ENCODE measurements at places on chromosomes 7 and 10.

- DNase-seq, result no peak
Measured at GRCh38 chr10:91883549-91884444, 25.5 kb downstream of the FGFBP3 start.

DNA sequence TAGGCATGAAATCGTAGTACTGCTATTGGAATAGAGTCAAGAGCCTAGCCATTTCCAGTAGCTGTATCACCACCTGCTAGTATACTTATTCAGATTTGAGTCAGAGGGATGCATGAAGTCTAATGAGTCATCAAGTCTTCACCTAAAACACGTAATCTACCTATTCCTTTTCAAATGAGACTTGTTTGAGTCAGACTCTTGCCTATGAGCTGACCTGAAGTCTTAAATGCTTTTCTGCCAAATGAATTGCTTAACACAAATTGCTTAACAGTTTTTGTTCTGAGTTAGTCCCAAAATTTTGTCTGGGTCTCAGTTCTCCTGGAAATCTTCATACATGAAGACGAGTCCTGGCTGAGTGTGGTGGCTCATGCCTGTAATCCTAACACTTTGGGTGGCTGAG is 165.2 kb downstream of the GNAT3 start:
- no peak for DNase-seq

DNA sequence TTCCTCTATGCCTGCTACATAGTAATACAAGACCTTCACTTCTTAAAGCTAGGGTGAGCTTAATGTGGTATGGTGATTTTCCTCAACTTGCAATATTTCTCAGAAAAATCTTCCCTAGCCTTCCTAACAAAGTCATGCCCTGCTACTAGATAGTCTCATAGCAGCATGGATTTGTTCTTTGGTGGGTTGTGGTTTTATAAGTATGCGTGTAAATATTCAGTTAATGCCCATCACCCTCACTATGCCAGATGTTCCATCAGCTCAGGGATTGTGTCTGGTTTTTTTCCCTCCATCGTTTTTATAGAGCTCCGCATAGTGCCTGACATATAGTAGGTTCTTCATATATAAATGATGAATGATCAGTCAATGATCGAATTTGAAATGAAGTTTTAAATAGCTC is 182.8 kb downstream of the CREB5 start:
- no peak for DNase-seq

DNA sequence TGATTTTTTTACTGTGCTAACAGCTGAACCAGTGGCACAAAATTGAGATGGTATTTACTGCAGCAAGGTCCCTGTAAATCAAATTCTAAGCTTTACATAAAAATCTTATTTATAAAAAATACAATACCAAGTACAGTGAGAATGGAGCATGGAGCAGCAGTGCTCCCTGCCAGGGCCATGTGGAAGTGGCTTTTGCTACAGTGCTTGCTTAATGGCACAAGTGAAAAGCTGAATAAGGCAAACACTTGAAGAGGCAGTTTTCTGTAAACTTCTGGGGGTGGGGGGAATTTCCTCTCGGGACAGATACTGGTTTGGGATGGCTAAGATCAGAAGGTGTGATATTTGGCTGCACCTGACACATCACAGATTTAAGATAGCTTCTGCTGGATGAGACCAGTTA is 27.5 kb downstream of the AP3M1 start:
- DNase-seq, result no peak

- DNase-seq, result no peak
Measured at GRCh38 chr10:91312382-91312733, 91.9 kb downstream of the PCGF5 start.

GRCh38 chr10:114309364-114309651 is 70.3 kb downstream of the VWA2 start:
- DNase-seq, result no peak

GRCh38 chr10:70562036-70562755 is 40.3 kb downstream of the PRF1 start:
- no peak for DNase-seq
